ENCODE measurements at places on chromosomes 7 and 10.

DNA sequence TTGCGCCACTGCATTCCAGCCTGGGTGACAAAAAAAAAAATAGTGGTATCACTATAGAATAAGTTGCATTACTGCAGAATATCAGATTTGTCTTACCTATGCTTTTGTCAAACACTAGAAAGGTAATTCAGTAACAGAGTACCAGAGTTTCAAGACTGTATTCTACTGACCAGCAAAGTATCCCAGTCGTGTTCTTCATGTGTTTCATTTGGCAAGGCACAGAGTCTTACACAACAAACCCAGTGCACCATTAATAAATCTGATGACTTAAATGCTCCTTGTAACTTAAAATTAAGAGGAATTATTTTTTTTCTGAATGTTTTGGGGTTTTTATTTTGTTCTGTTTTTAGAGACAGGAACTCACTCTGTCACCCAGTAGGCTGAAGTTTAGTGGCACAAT, 34.4 kb upstream of the PBLD start:
- no peak for DNase-seq

DNA sequence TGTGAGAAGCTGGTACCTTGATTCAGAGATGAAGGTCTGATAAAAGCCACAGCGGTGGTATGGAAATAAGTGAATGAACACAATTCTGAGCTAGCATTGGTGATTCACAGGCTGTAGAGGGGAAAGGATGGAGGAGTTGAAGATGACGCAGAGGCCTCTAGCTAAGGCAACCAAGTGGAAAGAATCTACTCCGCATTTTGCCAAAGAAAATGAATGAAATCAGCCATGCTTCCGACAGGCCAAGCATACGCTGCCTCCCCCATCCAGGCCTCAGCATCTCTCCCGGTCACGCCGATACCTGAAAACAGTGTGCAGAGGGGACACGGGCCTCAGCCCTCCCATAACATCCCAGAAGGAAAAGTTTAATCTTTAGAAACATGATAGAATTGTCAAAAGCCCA, 124.3 kb upstream of the UNC5B start:
- no peak for DNase-seq

- DNase-seq, result peak; percentile 71
Observed at GRCh38 chr7:97307521-97308108, 190.1 kb downstream of the SDHAF3 start.

DNA sequence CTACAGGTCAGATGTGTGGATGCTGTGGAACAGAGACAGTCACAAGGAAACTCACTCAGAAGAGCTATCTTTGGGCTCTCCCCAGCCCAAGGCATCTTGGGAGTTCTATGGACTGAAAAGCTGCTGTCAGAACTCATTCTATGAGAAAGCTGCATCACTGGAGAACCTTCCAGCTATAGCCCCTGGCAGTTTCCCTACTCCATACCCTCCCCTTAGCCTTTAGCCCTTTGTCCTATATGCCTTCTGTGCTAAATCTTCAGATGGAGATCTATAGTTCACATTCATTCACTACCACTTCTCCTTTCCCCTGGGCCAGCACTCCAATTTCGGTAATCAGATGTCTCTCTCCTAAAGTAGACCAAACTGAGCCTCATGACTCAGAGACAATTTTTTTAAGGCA, 6.9 kb downstream of the WNT8B start:
- DNase-seq, result no peak

DNA sequence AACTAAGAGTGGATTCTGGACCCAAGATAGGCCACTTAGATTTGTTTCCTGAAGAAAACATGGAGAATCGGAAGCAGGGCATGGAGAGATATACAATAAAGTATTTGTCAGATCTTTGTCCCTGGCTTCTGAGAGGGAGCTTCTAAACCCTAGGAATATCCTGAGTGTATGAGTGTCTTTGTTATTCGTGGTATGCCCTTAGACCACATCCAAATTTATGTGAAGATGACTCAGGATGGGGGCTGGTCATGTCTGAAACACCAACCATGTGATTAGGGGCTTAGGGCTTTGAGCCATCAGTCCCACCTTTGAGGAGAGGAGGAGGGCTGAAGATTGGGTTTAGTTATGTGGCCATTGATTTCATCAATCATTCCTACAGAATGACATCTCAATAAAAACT, 69.7 kb upstream of the PLPP4 start:
- DNase-seq, result peak; percentile 29

DNA sequence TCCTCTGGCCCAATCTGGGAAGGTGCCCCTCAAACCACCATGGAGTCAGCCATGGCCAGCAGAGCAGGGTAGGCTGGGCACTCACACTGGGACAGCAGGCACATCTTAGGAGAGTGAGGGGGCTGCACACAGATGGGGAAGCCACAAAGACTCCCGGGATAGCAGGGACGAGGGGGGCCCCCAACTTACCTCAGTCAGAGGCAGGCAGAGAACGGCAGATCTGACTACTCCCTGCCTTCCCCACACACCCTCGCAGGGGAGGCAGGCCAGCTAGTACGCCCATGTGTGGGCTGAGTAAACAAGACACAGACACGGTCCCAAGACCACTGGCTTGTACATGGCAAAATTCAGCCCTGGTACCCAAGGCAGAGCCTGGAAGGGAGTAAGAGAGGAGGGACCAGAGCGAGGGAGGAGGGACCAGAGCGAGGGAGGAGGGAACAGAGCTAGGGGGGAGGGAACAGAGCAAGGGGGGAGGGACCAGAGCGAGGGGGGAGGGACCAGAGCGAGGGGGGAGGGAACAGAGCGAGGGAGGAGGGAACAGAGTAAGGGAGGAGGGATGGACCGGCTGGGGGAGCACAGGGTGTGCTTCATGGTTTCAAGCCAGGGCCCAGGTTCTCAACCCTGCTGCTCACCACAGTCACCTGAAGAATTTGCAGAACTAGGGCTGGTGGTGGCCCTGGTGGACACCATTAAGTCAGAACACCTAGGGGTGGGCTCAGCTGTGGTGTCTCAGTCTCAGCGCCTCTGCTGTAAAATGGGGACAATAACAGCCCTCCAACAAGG, 73.8 kb downstream of the RGS10 start:
- no peak for DNase-seq

DNA sequence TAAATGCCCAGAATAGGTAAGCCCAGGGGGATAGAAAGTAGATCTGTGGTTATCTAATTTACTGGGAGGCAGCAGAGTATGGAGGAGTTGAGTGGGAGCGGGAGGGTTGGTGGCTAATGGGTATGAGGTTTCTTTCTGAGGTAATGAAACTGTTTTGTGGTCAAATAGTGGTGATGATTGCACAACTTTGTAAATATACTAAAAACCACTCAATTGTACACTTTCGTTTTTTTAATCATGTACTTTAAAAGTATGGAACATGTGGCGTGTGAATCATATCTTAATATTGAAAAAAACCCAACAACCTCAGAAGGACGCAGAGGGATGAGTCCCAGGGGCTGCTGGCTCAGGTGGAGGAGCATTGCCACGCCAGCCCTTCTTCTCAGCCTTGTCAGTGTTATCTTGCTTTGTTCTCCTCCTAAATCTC, 118.1 kb downstream of the WDR11 start:
- peak; percentile 47 for DNase-seq

DNA sequence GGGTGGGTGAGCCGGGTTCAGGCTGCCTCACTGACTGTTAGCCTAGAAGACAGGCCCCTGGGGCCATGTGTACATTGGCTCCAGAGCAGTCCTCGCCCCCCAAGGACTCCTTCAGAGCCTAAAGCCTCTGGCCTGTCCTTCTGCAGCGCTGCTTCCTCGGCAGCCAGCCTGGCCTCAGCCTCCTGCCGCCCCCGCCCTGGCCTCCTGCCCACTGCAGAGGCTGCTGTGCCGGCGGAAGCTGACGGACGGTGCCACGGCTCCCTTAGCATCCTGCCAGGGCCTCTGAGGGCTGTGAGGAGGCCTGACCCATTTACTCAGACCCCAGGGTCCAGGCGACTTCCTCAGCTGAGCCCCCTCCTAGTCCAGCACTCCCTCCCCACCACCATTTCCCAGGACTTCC, 4.9 kb downstream of the SRRM3 start:
- no peak for DNase-seq

- no peak for DNase-seq
Observed at GRCh38 chr10:64506963-64507362, 985.8 kb downstream of the REEP3 start.

- no peak for DNase-seq
Observed at GRCh38 chr7:139117599-139118233, 8.2 kb upstream of the ZC3HAV1 start.

GRCh38 chr7:112485766-112486165, 5.0 kb downstream of the LSMEM1 start:
- no peak for DNase-seq

GRCh38 chr7:24504040-24504439, 69.2 kb upstream of the PALS2 start:
- DNase-seq, result no peak

- DNase-seq, result no peak
Observed at GRCh38 chr7:48471196-48471595, 299.9 kb downstream of the ABCA13 start.

DNA sequence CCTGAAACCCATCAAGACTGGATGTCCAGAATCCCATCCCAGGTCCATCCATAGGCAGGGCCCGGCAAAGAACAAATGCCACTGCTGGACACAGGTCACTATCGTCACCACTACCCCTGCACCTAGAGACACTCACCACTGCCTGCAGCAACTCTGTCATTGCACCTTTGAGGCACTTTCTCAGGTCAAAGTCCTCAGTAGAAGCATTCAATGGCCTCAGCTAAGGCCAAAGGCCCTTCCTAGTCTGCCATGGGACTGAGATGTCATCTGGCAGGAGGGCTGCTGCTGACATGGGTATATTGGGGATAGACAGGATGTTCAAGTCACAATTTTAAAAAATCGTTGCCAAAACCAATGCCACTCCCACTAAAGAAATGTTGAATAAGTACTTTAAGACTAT, 58.7 kb downstream of the GPAM start:
- DNase-seq, result no peak

GRCh38 chr10:5618042-5618441, 48.4 kb downstream of the ASB13 start:
- no peak for DNase-seq

GRCh38 chr7:158353606-158354570, 233.7 kb downstream of the PTPRN2 start:
- no peak for DNase-seq

DNA sequence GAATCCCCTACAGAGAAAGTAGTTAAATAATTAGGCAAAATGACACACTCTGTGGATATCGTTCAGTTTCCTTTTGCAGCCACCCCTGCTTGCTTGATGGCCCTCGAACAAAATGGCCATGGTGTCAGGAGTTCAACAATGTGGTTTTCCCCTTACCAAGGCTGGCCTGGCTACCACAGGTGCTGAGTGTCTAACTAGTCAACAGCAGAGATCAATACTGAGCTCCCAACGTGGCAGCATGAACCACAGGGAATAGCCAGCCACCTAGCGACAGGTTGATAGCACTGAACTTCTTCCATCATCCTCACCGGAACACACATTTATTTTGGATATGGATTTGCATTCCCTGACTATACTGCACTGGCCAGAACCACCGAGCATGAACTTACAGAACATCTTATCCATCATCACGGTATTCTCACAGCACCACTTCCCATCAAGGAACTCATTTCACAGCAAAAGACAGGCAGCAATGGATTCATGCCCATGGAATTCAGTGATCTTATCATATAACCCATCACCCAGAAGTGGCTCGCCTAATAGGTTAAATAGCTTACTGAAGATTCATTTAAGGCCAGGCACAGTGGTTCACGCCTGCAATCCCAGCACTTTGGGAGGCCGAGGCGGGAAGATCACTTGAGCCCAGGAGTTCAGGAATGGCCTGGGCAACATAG, 6.3 kb downstream of the C10orf67 start:
- peak; percentile 68 for DNase-seq

- no peak for DNase-seq
Observed at GRCh38 chr10:48782386-48782785, 97.7 kb downstream of the WDFY4 start.

DNA sequence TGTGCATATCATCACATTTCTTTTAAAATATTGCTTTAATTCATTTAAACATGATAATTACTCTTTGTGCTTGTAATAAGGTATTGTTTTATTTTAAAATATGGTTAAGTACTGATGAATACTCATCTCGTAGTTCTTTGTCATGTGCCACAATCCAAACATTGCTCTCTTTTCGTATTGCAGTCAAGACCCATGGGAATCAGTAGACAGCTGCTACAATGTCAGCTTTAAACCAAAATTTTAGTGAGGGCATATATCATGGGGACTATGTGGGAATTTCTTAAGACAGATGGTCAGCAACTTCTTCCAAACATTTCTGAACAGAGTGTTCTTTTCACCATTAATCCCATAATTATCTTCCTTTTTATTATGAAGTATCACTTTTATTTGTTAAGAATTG, 77.2 kb upstream of the FZD1 start:
- DNase-seq, result no peak

GRCh38 chr7:155787171-155787851, 25.0 kb downstream of the SHH start:
- peak; percentile 44 for DNase-seq

GRCh38 chr10:8238986-8239385, 184.5 kb downstream of the GATA3 start:
- DNase-seq, result no peak

DNA sequence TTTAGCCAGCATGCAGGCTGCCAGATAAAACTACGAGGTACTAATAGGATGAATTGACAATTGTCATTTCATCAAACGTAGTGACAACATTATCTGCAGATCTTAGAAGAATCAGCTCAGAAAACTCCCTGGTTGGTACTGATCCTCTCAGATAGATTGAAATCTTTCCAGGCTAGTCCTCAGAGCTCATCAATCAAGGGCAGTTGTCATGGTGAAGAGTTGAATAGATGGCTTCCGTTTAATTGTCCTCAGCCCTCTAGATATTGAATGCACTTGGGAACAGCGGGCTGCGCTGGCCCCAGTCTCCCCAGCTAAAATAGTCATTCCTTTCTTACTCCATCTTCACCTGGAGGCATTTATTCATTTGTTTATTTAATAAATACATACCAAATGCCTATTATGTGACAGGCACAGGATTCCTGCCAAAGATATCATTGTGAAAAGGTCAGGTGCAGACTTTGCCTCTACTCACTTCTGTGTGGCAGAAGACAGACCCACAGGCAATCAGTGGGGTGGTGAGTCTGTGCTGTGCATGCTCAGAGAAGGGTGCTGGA, 1081.6 kb downstream of the TYW1 start:
- DNase-seq, result no peak

GRCh38 chr10:48469516-48470020, 135.3 kb downstream of the ARHGAP22 start:
- peak; percentile 11 for DNase-seq

DNA sequence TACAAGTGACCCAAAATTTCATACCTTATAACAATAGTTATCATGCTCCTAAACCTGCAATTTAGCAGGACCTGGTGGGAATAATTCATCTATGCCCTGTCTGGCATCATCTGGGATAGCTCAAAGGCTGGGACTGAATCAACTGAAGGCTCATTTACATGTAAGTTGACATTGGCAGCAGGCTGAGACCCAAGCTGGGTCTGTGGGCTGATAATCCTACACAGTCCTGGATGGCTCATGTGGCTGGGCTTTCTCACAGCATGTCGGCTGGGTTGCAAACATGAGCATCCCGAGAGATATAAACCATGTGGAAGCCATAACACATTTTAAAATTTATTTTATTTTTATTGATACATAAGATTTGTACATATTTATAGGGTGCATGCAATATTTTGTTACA, 19.5 kb upstream of the ABCB5 start:
- no peak for DNase-seq

GRCh38 chr7:584820-585219, 65.2 kb upstream of the PDGFA start:
- DNase-seq, result no peak

- DNase-seq, result no peak
Observed at GRCh38 chr7:44279286-44279685, 46.1 kb downstream of the CAMK2B start.

Data from mesenchymal stem cell (in vitro differentiated cells and primary cell).